ENCODE measurements at places on chromosomes 1 and 21.

DNA sequence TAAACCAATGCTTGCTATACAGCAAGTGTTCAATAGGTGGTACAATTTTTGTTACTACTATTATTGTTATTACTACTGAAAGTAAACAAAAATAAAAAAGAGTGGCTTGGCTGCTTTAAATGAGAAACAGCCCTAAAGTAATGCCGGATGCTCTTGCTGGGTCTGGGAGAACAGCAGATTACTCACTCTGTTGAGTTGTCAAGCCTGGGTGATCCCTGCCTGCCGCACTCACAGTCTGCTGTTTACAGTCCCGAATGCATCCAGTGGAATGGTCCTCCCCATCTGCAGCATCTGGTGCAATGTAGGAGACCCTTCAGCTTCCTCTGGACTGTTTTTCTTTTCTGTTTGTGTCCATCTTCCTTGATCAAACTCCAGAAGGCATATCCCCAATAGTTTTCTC is 102.7 kb upstream of the IVNS1ABP start:
- no peak for DNase-seq

- DNase-seq = no peak
Observed at GRCh38 chr1:26978901-26979300, 14.6 kb upstream of the TRNP1 start.

DNA sequence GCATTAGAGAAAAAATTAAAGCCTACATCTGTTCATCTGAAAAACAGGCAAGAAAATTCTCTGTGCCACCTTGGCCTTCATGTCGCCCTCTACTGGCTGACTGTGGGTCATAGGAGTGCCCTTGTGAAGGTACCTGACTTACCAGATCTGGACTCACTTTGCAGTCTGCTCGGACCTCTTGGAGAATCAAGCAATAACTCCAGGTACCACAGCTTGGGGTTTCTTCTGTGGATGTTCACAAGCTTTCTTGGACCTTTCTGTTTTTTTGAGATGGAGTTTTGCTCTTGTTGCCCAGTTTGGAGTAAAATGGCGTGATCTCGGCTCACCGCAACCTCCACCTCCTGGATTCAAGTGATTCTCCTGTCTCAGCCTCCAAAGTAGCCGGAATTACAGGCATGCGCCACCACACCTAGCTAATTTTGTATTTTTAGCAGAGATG is 2.4 kb upstream of the PRAMEF18 start:
- DNase-seq = peak; percentile 70

DNA sequence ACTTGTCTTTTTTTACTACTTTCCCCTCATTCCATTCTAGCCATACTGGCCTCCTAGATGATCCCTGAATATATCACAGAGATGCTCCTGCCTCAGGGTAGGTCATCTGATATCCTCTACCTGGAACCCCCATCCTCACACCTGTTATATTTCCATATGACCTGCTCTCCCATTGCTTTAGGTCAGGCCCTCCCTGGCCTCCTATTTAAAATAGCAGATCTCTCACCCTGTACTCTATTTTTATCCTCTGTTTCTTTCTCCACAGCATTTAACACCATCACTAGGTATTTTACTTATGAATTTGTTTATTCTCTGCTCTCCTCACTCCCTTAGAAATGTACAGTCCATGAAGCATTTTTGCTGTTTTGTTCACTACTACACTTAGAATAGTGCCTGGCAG is 13.6 kb downstream of the PIK3R3 start:
- DNase-seq = no peak

GRCh38 chr1:12177156-12177998 is 10.6 kb downstream of the TNFRSF1B start:
- DNase-seq = peak; percentile 42

DNA sequence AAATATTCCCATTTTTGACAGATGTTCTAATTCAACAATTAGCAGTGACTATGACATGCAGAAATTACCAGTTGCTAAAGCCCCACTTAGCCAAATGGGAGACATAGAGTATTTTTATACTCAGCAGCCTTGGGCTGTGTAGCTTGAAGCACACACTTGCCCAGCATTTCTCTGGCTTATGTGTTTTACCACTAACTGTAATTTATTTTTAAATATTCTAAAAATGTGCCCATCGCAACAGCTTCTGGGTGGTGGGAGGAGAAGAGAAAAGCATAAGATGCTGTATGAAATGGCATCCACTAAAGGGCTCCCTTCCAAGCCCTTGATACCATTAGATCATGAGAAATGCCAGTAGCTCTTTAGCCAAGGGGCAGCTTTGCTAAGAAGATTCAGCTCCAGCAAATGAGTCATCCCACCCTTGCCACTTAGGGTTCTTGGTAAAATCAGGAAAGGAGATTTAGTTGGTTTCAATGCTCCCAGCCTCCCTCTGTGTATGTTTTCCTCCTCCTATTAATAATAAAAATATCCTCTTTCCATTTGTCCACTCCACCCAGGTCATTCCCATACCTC is 462.7 kb upstream of the DEPDC1 start:
- no peak for DNase-seq

GRCh38 chr1:218298398-218298797 is 13.3 kb downstream of the RRP15 start:
- no peak for DNase-seq

- DNase-seq = no peak
Observed at GRCh38 chr1:90715309-90715708, 1.8 kb downstream of the BARHL2 start.

DNA sequence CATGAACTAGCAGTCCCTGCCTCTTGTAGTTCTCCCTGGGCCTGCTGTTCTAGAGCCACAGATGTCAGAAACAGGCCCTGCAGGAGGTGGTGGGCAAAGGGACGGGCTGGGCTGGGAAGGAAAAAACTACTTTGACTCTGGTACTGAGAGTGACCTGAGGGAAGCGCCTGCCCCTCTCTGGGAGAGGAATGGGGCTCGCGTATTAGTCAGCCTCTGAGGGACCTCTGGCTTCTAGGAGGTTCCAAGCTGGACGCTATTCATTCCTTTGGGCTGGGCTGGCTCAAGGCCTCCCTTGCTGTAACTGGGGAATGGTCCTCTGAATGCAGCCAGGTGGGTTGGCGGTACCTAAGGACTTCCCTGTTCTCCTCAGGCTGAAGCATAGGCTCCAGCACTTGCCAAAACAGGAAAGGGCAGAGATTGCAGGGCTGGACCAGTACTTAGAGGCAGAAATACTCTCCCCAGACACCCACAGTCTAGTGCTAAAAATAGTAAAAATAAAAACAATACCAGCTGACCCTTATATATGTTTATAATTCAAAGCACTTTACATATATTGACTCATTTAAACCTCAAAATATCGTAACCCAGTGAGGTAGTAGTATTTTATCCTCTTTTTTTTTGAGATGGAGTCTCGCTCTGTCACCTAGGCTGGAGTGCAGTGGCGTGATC is 7.1 kb downstream of the POMGNT1 start:
- no peak for DNase-seq

- no peak for DNase-seq
Observed at GRCh38 chr21:46128106-46128932, 27.1 kb downstream of the FTCD start.

DNA sequence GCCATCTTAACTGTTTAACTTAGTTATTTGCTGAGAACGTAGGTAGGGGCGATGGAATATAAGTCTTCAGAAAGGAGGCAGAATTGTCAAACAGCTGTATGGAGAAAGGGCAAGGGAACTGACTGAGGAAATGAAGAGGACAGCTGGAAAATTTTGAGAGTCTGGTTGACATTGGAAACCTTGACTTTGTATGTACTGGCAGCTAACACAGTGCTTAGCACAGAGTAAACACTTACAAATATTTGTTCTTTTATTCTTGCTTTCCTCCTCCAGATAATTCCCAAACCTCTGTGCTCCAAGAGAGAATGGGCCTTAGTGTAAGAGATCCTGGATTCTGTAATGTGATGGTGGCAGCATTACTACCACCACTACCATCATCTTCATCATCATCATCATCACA is 91.3 kb downstream of the ZSCAN20 start:
- no peak for DNase-seq

DNA sequence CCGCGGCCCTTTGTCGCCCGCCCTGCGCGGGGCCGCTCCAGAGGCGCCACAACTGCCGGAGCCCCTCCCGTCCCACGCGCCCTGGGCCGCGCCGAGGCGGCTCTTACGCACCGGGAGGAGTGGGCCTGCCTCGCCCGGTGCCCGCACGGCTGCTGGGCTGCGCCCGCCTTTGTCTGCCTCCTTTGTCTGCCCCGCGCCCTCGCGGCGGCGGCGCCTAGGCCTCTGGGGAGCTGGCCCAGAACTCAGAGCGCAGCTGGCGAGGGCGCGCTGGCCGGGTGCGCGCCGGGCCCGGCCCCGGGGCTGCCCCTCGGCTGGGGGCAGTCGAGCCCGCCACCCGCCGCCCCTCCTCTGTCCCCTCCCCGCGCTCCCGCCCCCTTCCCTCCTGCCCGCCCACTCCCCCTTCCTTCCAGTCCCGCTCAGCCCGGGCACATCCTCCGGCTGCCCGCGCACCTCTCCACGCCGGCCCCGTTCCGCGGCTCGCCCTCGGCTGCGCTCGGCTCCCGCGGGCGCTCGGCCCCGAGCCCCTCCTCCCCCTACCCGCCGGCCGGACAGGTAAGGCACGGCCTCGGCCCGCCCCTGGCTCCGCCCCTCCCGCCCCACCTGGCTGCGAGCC is at the start of gene DRAXIN:
DRAXIN (plus strand) TSS at position 409 of the 613 bp plus-strand sequence. CDS start 14,549 bp downstream, outside the sequence.
- peak; percentile 29 for DNase-seq

DNA sequence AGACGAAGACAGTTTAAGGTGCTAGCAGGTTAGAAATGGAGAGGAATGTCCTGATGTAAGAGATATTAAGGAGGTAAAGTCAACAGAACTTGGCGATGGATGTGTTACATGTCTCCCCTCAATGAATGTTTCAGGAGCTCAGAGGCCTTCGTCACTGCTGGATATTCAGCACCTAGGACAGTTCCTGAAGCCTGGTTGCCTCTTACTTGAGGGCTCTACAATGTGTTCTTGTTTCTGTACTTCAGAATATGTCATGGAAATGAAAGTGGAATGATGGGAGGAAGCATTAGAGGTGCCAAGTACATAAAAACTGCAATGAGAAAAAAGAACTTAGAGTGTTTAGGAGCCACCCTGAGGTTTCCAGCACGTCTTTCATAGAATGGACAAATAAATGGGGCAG is 17.7 kb downstream of the TNR start:
- no peak for DNase-seq

DNA sequence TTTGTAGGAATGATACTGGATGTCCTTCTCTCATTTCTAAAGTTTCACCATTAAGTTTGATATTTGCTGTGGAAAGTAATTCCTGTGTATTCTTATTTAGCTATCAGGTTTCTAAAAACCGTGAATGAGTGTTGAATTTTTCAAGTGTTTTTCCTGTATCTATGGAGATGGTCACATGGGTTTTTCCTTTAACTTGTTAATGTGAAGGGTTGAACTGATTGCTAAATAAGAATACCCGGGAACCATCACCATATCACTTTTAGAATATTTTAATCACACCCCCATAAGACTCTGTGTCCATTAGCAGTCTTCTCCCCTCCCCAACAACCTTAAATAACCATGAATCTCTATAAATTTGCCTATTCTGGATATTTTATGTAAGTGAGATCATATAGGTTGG is 16.5 kb upstream of the ASAP3 start:
- no peak for DNase-seq

DNA sequence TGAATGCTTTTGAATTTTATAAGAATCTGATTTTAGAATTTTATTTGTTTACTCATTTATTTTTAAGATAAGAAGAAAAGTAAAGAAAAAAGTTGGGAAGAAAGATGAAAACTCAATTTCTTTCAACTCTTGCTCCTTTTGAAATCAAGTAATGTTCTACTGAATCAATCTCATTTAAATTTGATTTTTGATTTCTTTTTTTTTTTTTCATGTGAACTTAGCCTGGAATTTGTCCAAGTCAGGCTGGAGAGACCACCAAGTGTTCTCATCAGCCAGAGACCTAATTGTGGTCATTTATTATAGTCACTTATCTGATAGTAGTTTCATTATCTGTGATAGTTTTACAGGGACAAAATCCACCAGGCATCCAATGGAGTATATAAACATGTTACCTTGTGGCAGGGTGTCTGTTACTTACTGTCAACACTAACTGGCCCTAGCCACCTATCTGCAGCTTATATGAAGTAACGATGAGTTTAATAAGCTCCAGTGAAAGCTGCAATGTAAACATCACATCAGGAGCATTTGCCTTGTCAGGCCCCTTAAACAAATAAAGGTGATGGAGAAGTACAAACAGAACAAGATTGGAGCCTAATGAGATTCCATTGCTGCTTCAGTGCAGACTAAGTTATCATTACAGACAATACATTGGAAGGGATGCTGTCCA is 39.2 kb downstream of the HLX start:
- DNase-seq = no peak

DNA sequence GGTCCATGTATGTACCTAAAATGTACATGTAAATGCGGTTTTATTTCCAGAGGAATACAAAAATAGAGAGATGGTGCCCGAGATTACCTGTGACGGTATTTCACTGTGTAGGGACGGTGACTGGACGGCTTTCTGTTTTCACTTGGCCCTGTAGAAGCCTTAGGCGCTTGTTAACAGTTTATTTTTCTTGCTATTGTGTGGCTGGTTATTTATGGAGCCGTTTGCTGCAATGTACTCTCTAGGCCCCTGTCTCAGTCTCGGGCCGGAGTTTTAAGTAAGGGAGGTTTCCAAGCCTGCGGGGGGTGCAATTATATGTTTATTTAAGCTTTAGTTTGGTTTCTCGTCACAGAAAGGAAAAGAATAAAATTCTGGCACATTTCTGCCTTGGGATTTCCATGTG is 413 bp downstream of the EFCAB7 start:
- no peak for DNase-seq

GRCh38 chr1:36890776-36891175 is 143.5 kb downstream of the GRIK3 start:
- DNase-seq = no peak

DNA sequence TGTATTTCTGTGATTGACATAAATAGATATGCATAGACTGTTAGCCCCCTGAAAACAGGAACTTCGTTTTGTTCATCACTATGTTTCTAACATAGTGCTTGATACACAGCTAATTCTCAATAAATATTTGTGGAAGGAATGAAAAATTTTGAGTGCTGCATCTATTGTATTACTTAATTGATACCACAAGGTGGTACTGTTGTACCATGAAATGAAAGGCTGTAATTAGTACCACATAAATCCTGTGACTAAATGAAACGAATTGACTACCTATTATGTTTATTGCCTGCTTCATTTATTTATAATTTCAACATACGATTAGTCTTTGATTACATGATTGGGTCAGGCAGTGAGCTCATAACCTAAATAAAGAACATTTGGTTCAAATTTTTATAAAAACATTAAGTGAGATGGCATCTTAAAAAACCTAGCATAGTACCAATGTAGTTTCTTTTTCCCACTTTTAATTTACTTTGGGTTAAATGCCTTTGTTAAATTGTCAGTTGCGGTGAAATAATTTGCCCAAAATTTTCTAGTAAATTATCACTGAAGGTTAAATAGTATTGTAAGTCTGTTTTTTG is 15.0 kb upstream of the TGFB2 start:
- no peak for DNase-seq

- DNase-seq = no peak
Observed at GRCh38 chr1:161791904-161792655, 26.0 kb downstream of the ATF6 start.
